ENCODE measurements at places on chromosomes 3 and 15.
A peak's percentile ranks its signal among the peaks of the same experiment; 100 is the strongest.

DNA sequence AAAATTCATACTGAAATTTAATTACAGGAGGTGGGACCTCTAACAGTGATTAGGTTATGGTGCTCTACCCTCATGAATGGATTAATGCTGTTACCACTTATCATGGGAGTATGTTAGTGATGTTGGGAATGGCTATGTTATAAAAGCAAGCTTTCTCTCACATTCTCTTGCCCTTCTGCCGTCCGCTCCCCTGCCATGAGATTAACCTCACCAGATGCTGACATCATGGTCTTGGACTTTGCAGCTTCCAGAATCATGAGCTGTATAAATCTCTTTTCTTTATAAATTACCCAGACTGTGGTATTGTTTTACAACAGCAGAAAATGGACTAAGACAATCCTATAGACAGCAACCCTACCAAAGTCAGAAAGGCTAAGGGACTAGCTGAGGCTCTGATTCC is 884.8 kb downstream of the FHIT start:
- DNase-seq, result no peak

DNA sequence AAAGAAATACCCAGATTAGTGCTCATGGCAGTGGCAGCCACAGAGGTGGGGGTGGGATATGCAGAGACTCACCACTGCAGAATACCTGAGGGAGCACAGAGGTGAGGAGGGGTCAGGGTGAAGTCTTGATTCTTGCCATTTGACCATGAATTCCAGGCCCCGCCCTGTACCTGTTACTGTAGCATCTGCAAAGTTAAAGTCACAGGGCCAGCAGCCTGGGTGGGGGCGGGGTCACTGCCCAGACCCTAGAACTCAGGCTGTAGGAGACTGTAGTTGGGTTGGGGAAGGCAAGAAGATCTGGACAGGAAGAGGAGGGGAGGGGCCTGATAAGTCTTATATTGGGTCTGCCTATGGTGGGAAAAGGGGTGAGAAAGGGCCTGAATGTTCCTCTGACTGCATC is 14.5 kb downstream of the CCDC71 start:
- no peak for DNase-seq

- no peak for DNase-seq
Measured at GRCh38 chr3:123397921-123398785, 50.7 kb downstream of the ADCY5 start.

GRCh38 chr3:195249057-195249770 is 21.7 kb downstream of the XXYLT1 start:
- no peak for DNase-seq

GRCh38 chr3:133988631-133989161 is 41.0 kb downstream of the SLCO2A1 start:
- DNase-seq, result no peak

DNA sequence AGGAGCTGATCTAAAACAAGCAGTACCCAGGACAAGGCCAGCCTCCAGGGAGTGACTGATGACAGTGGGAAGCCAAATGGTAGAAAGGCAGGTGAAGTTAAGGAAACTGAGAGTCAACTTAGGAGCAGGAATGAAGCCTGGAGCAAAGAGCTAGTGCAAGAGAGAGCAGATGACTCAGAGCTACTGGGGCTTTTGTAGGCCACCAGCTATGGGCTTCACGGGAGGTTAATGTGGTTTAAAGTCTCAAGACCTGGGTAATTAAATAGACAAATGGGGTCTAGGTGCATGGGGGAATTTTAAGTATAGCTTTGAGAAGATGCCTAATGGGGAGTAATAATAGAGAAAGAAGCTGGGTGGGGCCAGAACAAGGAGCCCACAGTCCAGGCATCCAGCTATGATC is 3.1 kb downstream of the CD86 start:
- DNase-seq, result peak; percentile 55

DNA sequence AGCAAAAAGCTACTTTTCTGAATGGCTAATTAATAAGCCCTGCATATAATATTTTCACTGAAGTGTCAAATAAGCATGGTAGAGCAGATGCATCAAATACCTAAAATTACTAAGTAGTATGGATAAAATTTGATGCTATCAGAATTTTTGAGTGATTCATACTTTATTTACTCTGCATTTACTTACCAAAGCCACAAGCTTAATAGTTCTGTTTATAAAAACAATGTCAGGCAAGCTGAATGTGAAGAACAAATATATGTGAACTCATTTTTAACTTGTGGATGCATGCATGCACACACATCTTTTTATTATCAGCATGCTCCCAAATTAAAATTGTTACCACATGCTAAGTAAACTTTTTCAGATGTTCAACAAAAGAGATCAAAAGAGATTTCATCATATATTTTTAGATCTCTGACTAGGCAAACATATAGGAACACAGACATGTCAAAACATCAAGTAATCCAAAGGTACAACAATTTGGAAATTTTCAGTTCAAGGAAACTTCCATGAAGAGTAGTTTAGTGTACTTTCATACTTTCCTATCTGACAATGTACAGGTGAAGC is 969.4 kb downstream of the ROBO1 start:
- no peak for DNase-seq

DNA sequence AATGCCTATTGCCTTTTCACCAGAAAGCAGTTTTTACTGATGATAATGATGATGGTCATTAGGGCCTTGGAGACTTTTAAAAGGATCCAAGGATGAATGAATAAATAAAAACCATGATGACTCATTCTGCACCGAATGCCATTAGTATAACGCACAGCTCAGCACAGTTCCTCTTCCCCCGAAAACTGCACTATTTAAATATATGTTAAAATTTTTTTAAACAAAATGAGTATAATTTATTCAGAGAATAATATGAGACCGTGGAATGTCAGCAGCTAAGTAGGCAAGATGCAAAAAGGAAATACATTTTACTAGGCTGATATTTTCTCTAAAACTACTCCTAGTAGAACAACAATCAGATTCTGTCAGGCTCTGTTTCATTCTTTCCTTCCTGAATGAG is 83.4 kb upstream of the NANOGP8 start:
- DNase-seq, result no peak

DNA sequence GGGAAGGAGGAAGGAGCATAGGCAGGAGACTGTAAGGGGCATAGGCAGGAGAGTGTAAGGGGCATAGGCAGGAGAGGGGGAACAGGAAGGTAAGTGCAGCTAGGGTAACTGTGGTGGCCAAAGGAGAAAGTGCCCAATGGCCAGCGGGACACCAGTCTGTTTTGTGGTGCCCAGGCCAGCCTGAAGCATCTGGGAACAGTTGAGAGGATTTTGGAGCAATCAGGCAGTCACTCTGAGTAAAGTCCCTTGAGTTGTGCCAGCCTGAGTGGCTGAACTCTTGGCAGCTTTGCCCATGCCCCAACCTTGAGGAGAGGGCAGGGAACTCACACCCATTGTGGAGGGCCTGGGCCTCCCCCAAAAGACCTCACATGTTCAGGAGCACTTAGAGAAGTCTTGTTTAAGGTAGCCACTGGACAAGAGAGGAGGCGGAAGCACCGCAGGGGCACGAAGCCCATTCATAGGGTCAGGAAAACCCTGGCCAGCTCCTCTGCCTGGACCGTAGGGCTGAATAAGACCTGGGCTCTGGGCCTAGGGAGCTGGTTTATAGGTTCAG is 3.5 kb upstream of the TGM5 start:
- no peak for DNase-seq

DNA sequence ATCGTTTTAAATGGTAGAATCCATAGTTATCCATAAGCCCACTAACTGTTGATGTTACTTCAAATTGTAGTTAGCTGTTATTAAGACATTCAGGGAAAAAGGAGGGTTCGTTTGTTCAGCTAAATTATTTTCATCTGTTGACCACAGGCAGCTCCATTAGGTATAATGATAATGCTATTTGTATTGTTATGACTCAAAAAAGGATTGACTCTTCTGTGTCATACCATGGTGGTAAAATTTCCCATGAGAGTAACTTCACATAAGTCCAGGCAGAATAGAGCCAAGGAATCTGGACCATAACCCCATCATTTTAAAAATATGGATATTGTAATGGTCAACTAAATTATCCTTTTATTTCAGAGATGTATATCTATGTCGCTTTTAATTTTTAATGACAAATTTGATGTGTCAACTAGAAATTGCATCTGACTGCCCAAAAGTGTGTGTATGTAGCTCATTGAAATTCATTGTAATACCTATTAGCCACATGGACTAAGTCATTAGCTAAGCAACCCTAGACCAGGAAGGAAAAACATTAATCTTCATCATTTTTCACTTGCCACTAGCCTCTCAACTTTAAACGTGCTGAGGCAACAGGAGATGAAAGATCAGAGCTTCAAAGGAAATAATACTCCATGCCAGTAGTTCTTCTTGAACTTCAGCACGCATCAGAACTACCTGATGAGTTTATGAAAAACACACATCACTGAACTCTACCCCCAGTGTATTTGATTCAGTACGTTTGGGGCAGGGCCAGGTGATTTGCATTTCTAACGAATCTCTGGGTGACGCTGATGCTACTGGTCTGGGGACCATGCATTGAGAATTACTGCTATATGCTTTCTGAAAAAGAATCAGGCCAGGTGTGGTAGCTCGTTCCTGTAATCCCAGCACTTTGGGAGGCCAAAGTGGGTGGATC is 537.7 kb downstream of the UNC13C start:
- no peak for DNase-seq

GRCh38 chr3:164806188-164806587 is 272.1 kb downstream of the SI start:
- no peak for DNase-seq

GRCh38 chr3:63095-63765 is 133.3 kb upstream of the CHL1 start:
- DNase-seq, result no peak

DNA sequence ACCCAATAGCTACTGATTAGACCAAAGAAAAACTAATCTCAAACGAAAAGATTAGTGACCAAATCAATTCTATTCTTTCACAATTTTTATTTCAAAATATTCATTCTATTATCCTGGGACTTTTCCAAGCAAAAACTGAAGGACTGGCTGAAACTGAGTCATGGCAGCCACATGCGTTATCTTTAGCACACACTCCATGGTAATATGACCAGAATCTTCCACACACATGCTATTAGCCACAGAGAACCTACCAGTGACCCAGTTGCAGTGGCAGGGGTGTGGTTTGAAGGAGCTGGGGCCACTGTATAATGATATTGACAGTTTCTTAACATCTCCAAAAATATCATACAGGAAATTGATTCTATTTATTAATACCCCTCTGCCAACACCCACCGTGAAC is 154.8 kb upstream of the ABI3BP start:
- DNase-seq, result no peak

GRCh38 chr3:40713795-40714194 is 189.0 kb downstream of the ZNF621 start:
- DNase-seq, result no peak

DNA sequence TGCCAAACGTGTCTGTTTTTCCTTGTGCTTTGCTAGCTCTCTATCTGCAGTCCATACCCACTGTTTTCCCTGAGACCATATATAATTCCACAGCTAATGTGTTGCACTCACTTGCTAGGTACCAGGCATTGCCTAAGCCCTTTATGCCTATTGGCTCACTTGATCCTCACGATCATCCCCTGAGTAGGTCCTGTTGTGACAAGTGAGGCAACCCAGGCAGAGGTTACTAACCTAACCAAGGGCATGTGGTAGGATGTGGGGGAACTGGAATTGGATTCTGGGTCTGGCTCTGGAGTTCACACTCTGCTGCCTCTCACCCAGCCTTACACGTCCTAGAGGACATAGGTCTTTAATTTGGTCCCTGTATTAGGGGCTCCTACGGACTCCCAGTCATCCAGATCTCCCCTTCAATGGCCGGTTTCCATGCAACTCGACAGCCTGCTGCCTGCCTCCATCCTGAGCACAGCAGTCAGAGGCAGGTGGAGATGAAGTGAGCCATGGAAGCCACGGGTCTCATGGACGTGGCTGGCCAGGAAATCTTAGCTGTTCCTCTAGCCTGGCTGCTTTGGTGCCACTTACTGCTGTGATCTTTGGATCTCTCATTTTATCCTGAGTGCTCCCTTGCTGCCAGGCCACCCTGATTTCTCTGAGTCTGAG is 38.9 kb upstream of the MYZAP start:
- DNase-seq, result no peak

DNA sequence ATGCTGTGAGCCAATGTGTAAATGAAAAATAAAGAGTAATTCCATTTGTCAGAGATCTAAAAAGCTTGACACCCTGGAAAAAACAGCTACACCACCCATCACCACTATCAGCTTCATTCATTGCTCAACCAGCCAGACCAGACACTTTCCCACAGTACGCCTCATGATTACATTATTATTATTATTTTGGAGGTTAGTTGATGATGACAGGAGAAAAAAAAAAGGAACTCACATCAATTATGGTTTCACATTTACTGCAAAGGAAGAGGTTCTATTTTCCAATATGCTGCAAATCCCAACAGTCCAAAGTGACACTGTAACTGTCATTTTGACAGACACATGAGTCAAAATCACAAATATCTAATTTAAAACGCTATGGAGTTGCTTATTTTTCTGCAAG is 134.7 kb upstream of the TSC22D2 start:
- peak; percentile 43 for DNase-seq

GRCh38 chr3:62771331-62772072 is 103.7 kb downstream of the CADPS start:
- no peak for DNase-seq

- DNase-seq, result no peak
Measured at GRCh38 chr3:192843723-192844485, 73.8 kb downstream of the MB21D2 start.

Measured in CD14-positive monocyte (primary cell).